ENCODE measurements at places on chromosomes 1 and 21.

GRCh38 chr1:64348270-64348960 is 121.5 kb upstream of the CACHD1 start:
- DNase-seq: no peak

- DNase-seq: no peak
Observed at GRCh38 chr1:210288116-210288515, 40.6 kb upstream of the HHAT start.

GRCh38 chr1:196063952-196064351 is 544.3 kb downstream of the KCNT2 start:
- DNase-seq: no peak

- no peak for DNase-seq
Observed at GRCh38 chr1:39704757-39705156, 13.5 kb upstream of the HPCAL4 start.

DNA sequence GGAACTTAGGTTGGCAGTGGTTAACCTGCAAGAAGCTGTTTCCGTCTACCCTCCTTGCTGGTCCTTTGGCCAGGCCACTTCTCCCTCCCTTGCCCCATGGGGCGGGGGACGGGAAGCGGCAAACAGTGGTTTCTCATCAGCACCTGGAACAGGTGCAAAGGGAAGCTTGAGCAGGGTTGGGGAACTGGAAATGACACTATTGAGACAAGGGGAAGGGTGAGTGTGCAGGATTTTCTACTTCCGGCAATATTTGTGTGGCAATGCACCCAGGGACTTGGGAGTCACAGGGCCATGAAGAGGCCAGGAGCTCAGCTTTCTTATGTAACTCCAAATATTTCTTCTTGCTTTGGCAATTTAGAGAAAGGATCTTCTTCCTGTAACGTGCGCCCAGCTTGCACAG is 29.0 kb upstream of the SARS1 start:
- DNase-seq: no peak

- no peak for DNase-seq
Observed at GRCh38 chr1:156517748-156518147, 17.2 kb upstream of the MEF2D start.

GRCh38 chr1:151251656-151252470 is 2.7 kb upstream of the PSMD4 start:
- peak; percentile 75 for DNase-seq

DNA sequence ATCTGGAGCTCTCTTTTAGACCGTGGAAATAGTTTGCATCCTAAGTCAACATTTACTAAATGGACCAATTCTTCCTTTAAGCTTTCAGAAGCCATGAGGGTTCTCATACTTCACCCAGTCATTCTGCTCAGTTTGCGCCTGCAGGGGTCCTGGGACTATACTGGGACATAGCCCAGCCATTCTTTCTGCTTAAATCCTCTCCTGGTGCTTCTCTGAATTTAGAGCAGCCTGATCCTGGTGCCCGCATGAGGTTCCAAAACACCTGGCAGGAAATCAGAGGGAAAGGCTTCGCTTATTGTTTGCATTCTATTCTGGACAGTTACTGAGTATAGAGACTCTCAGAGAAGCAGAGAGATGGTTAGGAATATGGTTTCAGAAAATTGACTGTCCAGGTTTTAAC is 27.0 kb downstream of the TNN start:
- DNase-seq: no peak

GRCh38 chr1:63343922-63344321 is 21.6 kb downstream of the FOXD3 start:
- no peak for DNase-seq

DNA sequence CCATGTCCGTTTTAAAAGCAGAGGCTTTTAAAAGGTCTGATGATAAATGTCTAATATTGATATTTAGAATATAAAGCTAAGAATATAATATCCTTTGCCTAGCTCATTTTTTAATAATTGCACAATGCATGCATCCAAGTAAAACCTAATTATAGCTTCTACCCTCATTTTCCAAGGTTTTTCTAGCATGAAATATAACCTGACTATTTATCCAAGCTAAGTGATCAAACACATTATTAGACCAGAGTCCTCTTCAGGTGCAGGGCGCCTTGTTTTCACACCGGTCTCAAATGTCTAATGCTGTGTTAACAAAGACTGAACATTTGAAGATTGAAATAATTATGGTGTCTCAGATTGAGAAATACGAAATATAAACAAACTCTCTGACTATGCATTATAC is 648.9 kb upstream of the CXADR start:
- DNase-seq: no peak

DNA sequence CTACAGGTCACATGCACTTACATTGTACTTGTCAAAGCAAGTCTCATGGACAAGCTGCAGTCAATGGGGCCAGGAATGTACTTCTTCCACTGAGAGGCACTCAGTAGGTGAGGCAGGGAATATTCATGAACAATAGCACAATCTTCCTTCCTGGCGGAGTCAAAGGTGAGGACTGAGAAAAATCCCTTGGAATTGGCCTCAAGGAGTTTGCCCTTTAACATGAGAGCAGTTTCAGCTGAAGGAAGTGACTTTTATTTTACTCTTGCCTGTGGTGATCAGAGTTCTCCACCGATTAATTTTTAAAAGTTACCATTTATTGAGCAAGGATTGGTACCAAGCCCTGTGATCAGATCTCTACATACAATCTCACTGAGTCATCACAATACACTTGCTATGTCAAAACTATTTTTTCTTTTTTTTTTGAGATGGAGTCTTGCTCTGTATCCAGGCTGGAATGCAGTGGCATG is 11.2 kb upstream of the AK2 start:
- no peak for DNase-seq

- peak; percentile 45 for DNase-seq
Observed at GRCh38 chr1:89525169-89525855, 683 bp downstream of the LRRC8B start.

DNA sequence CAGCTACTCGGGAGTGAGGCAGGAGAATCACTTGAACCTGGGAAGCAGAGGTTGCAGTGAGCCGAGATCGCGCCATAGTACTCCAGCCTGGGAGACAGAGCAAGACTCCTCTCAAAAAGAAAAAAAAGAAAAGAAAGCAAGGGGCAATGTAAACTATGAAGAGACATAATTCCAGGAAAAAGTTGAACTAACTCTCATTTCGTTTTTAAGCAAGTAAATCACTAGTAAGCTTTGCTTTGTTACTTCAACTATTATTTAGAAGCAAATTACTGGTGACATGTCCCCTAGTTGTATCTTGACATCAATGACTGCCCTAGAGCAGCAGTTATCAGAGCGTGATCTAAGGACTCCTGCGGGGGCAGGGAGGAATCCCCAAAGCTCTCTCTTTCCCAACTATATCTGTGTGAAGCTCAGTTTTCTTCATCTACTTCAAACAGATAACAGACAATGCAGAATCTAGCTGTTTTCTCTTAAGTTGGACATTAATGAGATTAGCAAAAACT is 18.7 kb downstream of the CLSTN1 start:
- DNase-seq: no peak

- no peak for DNase-seq
Observed at GRCh38 chr1:152107031-152107983, 7.9 kb downstream of the TCHH start.

DNA sequence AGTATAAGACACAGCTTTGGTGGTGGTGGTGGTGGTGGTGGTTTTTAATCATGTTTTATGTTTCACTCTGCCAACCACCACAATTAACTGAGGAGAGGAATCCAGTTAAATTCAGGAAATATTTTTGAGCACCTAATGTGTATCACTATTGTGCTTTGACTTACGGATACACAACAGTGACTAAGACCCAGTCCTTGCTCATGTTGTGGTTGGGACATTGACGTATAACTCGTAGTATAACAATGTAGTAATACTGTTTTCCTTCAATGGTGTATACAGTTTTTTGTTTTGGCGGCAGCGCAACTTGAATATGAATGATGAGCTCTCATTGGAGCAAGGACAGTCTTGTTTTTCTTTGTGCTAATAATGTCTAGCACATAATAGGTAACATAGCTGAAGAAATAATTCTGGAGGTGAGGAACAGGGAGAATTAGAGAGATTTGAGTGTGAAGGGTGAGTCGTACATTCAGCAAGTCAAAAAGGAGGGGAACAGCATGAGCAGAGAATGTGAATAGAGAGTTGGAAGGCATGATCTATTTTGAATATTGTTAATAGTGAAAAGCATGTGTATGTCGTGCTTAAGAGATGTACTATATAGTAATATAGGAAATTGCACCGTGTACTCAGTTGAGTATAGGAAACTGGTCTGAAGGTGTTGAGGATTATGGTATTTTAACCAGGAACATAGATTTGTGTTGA is 5.5 kb downstream of the CACYBP start:
- no peak for DNase-seq

GRCh38 chr21:42460391-42461184 is 35.4 kb downstream of the RSPH1 start:
- peak; percentile 62 for DNase-seq

DNA sequence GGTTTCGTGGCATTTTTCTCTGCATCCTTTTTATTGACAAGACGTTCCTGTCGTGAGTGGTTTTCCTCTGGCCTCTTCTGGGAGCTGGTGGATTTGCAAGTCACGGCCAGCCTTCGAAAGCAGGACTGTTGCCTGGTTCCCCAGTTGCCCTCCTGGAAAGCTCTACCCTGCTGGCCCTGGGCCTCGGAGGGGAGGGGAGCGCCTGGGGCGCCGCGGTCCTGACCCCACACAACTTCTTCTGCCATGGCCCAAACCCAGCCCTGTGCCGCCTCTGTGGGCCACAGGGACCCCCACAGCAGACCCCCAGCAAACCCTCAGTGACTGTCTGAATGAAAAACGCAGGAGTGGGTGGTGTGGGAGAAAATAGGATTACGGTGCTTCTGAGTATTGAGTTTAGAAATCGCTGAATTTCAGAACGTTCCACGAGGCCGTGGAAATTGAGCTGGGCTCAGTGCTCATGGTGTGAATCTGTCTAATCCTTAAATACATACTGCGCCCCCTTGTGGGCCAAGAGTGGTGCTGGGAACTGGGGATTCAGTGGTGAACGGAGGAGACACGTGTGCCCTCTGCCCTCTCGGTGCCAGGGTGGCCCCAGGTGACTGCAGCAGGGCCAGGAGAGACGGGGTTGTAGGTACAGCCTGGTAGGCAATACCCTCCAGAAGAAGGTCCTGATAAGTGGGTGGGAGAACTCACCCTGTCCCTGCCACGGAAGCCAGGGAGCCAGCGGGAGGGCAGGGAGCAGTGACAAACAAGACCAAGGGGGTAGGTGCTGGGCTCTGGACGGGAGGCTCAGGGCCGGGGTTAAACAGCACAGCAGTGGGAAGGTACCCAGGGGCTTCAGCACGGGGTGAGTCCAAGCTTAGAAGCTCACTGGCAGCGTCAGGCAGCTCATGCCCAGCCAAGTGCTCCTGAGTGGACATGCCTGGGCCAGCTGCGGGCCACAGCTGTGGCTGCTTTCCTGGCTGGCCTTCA is 101.2 kb upstream of the COL6A1 start:
- DNase-seq: peak; percentile 75

- DNase-seq: no peak
Observed at GRCh38 chr1:117499071-117499470, 106.8 kb upstream of the TENT5C start.

Measured in CD4-positive, alpha-beta T cell treated with Interleukin-6 for 4 hours (primary cell).